ENCODE measurements at places on chromosomes 2 and 18. TPM values are rescaled to one million over a fixed set of nuclear protein-coding genes. Genes with fewer than 3 reads are reported as not detected.

DNA sequence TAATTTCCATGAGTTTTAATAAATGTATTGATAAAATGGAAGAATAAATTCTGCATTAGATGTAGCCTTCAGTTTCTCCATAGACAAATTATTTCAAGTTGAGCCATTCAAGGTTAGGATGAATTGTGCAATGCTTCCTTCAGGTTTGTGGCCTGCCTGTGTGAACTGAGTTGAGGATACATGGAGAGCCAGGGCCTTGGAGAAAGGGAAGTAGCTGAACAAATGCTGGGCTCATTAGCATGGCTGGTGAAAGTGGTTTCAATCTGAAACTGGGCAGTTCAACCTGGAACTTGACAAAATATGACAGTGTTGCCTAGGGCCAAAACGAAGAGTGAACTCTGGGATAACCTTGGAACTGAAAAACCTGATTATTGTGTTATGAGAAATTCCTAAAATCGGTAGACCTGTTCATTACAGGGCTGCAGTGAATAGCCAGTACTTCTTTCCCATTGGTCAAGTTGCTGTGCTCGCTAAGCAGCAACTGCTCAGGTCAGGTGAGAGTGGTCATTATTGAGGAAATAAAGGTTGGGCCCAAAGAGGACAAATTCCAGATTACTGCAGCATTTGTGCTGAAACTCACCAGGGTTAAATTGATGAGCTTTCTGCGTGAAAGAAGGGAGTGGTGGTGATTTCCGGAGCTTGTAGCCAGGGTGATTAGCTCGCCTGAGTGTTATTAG lies 12.7 kb downstream of the INPP1 start:
- no peak overlapping the region for H3K27ac ChIP-seq
- H3K27me3 ChIP-seq = no peaks in the 10 kb centered on the region
- no peak overlapping the region for H3K4me3 ChIP-seq
- DNase-seq = no peak

DNA sequence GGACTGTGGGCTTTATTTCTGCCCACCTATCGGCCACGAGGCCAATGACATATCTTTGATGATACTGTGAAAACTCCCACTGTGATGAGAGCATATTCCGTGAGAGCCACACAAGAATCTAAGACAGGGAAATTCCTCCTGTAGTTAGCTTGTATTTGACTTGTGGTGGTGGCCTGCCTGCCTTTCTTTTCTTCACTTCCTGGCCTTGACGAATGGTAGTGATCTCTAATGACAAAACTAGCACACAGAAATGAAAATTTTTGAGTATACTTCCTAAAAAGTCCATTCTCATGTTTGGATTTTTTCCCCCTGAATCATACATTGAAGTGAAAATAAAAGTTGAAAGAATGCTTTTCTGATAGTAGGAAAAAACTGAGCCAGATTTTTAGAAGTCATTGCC lies 94.4 kb downstream of the MGAT5 start:
- no peaks in the 10 kb centered on the region for H3K27me3 ChIP-seq
- H3K27ac ChIP-seq = no peak overlapping the region
- no peaks in the 10 kb centered on the region for H3K4me1 ChIP-seq
- H3K4me3 ChIP-seq = no peak overlapping the region
- no peak for DNase-seq

- H3K4me3 ChIP-seq = no peak overlapping the region
- no peaks in the 10 kb centered on the region for H3K27me3 ChIP-seq
- H3K36me3 ChIP-seq = no peaks in the 10 kb centered on the region
- H3K27ac ChIP-seq = no peak overlapping the region
Measured at GRCh38 chr18:10563886-10564285, 38.1 kb downstream of the NAPG start.

GRCh38 chr2:75087736-75088135 lies 111.6 kb downstream of the TACR1 start:
- no peak for DNase-seq
- no peak overlapping the region for H3K4me3 ChIP-seq
- H3K27ac ChIP-seq = no peak overlapping the region

- H3K27me3 ChIP-seq = no peaks in the 10 kb centered on the region
- no peaks in the 10 kb centered on the region for H3K4me1 ChIP-seq
- H3K27ac ChIP-seq = peak within 1 kb of the TSS; percentile 84
- DNase-seq = no peak
- peaks cover 4% of the 10 kb centered on the region for H3K36me3 ChIP-seq
- H3K4me3 ChIP-seq = peak within 1 kb of the TSS; percentile 100
Measured at GRCh38 chr2:241315879-241316631, at the start of gene SEPTIN2. Gene SEPTIN2 (plus strand): TSS chr2:241315925. CDS start chr2:241324233, 8,308 bp downstream.

DNA sequence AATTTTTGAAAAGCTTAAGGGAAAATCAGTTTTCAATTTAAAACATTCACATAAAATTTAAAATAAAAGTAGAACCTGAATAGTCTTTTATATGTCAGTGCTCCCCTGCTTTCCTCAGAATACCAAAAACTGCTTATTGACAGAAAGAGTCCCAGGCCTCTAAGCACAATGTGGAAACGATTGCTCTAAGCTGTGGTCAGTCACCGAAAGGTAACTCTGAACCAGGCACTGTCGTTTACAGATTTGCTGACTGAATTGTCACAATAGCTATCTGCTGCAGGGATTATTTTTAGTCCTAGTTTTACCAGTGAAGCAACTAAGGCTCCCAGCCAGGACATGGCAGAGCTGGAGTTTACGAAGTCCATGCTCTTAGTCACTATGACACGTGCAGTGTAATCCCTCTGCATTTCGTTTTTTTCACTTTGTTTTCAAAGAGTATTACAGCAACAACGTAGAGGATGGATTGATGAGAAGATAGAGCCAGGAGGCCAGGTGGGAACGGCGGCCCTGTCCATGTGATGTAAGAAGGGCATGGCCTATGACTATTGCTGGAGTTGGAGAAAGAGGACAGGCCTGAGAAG lies 28.1 kb upstream of the TMEM247 start:
- no peak for DNase-seq
- H3K36me3 ChIP-seq = no peaks in the 10 kb centered on the region
- H3K4me3 ChIP-seq = no peak overlapping the region
- no peak overlapping the region for H3K27ac ChIP-seq
- no peaks in the 10 kb centered on the region for H3K27me3 ChIP-seq
- H3K4me1 ChIP-seq = no peaks in the 10 kb centered on the region

GRCh38 chr2:185208261-185208660 lies 530.3 kb upstream of the FSIP2 start:
- no peak overlapping the region for H3K27ac ChIP-seq
- peak; percentile 66 for DNase-seq
- H3K4me3 ChIP-seq = no peak overlapping the region
- no peaks in the 10 kb centered on the region for H3K36me3 ChIP-seq
- no peaks in the 10 kb centered on the region for H3K4me1 ChIP-seq
- H3K27me3 ChIP-seq = no peaks in the 10 kb centered on the region

DNA sequence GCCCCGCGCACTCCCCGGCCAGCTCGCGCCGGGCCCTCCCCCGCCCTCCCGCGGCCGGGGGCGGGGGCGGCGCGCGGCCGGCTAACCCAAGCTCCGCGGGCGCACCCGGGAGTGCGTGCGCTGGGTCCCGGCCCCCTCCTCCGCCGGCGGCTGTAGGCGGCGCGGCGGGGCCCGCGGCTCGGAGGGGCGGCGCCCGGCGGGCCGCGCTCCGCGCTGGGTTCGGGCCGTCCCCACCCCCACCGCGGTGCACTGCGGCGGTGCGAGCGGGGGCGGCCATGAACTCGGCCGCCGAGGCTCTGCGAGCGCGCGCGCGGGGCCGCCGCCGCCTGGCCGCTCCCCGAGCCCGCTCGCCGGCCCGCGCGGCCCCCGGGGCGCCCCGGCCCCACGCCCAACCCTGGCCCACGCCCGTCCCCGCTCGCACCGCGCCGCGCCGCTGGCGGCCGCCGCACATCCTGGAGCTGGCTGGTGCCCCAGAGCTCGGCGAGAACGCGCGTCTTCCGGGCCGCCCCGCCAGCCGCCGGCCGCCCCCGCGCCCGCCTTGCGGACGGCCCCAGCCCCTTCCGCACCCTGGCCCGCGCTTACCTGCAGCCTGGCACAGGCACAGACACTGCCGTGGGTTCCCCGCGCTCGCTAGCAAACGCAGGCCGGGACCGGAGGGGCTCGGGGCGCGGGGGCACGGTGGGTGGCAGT lies at the start of gene ZBTB14:
TSS of gene ZBTB14 (minus strand) at position 496 of the 690 bp plus-strand sequence. CDS start 2,480 bp downstream, outside the sequence.
- H3K4me3 ChIP-seq = peak within 1 kb of the TSS; percentile 87
- peaks cover 12% of the 10 kb centered on the region for H3K36me3 ChIP-seq
- H3K4me1 ChIP-seq = no peaks in the 10 kb centered on the region
- DNase-seq = peak; percentile 43
- H3K27ac ChIP-seq = peak within 1 kb of the TSS; percentile 7
- no peaks in the 10 kb centered on the region for H3K27me3 ChIP-seq

DNA sequence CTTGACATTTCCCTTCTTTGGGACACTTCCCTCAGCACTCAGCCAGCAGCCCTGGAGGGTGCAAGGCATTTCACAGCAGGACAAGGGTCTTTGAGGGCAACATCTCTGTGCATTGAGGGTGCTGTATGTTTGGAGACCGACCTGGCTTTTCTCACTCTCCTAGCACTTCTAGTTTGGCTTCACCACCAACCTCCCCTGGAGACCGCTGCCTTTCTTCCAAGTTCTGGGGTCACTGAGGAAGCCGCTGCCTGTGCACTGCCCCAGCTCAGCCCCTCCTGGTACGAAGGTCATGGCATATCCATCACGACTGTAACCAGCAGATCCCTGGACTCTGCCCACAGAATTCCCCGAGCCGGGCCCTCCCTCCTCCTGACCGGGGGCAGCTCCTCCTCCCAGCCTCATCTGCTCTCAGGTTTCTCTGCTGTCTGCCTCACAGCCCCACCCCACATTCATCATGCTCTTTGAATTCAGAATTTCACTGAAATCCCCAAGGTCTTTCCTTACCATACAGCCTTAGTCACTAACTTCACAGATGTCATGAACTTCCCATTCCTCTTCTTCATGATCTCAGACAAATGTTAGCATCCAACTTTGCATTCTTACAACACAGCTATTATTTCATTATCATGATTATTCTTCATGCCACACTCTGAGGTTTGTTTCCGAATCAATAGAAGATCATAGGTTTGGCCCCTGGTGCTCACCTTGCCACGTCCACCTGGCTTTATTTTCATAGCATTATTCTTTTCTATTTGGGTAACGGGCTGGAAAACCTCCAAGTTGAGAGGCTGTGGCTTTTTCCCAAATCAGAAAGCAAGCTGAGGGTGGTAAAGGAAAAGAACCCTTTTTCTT lies 113.0 kb upstream of the COPS8 start:
- H3K36me3 ChIP-seq = no peaks in the 10 kb centered on the region
- DNase-seq = peak; percentile 55
- H3K4me1 ChIP-seq = peaks cover 3% of the 10 kb centered on the region
- H3K27ac ChIP-seq = no peak overlapping the region
- H3K4me3 ChIP-seq = no peak overlapping the region

- no peaks in the 10 kb centered on the region for H3K36me3 ChIP-seq
- H3K27ac ChIP-seq = no peak overlapping the region
- peaks cover 8% of the 10 kb centered on the region for H3K4me1 ChIP-seq
- no peaks in the 10 kb centered on the region for H3K27me3 ChIP-seq
Measured at GRCh38 chr2:207162316-207162715, 3.4 kb downstream of the KLF7 start.

DNA sequence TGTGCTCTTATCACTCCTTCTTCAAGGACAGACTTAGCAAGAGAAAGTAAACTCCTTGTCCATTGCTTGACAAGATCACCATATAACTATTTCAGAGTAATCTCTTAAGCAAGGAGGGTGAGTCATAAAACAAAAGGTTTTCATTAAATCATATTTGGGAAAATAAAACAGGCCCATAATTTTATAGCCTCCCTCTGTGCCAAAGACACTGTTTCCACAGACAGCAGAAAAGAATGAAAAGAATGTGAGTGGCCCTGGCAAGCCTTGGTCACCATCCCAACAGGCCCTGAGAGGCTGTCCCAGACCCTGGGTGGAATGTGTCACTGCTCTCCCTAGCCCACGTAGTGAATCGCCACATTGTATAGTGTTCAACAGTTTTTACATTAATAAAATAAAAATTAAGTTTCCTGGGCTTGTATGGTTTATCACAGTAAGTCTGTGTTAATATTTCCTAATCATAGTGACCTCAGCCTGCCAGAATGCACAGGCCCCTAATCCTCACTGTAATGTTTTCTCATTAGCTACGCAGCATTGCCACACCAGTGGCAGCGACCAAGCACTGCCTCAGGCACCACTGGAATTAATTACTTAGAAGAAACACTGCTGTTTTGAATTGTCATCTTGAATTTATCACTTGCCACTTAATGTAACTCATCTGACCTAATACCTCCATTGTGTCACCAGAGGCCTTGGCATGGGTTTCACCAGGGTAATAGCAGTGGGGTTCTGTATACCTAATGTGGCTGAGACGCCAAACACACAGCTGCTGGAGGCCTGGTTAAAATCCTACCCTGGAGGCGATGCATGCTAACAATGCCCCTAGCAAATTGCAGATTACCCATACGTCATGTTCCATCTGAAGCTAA lies 401.9 kb downstream of the LNPK start:
- no peak overlapping the region for H3K27ac ChIP-seq
- H3K4me3 ChIP-seq = no peak overlapping the region
- peaks cover 2% of the 10 kb centered on the region for H3K4me1 ChIP-seq
- no peaks in the 10 kb centered on the region for H3K27me3 ChIP-seq

GRCh38 chr2:207113414-207113813 lies 52.3 kb downstream of the KLF7 start:
- peaks cover 3% of the 10 kb centered on the region for H3K36me3 ChIP-seq
- no peak for DNase-seq
- H3K4me3 ChIP-seq = no peak overlapping the region
- H3K27me3 ChIP-seq = no peaks in the 10 kb centered on the region

GRCh38 chr2:223494942-223495341 lies 107.2 kb downstream of the SCG2 start:
- no peak overlapping the region for H3K27ac ChIP-seq
- H3K27me3 ChIP-seq = no peaks in the 10 kb centered on the region
- no peaks in the 10 kb centered on the region for H3K36me3 ChIP-seq
- no peak for DNase-seq

DNA sequence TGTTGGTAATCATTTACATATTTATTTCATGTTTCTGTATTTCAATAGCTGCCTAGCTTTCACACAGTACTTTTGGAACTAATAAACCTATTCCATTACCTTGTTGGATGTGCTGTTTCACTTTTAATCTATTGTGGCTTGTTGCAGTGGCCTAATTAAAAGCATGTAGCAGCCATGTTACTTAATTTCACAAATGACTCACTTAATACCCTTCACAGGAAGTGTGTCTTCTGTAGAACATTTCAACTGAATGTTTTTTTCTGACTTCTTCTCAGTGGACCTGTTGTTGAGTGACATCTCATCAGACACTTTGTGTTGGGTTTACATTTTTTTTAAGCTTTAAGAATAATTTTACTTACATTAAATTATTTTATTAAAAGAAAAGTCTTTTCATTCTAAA lies 260.5 kb upstream of the THUMPD2 start:
- H3K27ac ChIP-seq = no peak overlapping the region
- H3K36me3 ChIP-seq = peaks cover 2% of the 10 kb centered on the region
- no peak for DNase-seq
- no peaks in the 10 kb centered on the region for H3K27me3 ChIP-seq

- DNase-seq = no peak
- H3K36me3 ChIP-seq = no peaks in the 10 kb centered on the region
- no peak overlapping the region for H3K4me3 ChIP-seq
- no peak overlapping the region for H3K27ac ChIP-seq
- H3K4me1 ChIP-seq = no peaks in the 10 kb centered on the region
- no peaks in the 10 kb centered on the region for H3K27me3 ChIP-seq
Measured at GRCh38 chr2:9655441-9656269, 24.9 kb upstream of the YWHAQ start.

TLX2 gene
- 0.20 TPM for total RNA-seq

PKDCC gene
- total RNA-seq = 134 TPM

GPR17 gene
- total RNA-seq = 0.35 TPM

IL1B gene
- total RNA-seq = not detected
